ENCODE measurements at places on chromosomes 3 and 15. TPM values are rescaled to one million over a fixed set of nuclear protein-coding genes. Genes with fewer than 3 reads are reported as not detected.

GRCh38 chr15:100778831-100779288 is 100.8 kb upstream of the ALDH1A3 start:
- DNase-seq, result peak; percentile 39

DNA sequence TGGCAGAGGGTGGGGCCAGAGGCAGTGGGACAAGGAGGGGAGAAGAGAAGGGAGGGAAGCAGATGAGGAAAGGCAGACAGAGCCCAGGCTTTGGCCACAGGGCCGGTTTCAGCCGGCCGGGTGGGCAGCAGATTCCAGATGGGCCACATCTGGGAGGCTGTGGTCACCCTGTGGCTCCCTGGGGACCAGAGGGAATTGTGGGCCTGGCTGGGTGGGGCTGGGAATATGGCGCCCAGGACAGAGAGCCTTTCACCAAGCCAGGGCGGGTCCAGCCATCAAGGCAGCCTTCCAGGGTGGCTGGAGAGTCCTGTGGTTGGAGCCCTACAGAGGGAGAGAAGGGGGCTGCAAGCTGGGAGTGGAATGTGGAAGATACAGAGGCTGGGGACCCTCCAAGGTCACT is 18.9 kb downstream of the PTH1R start:
- DNase-seq, result no peak

- DNase-seq, result no peak
These were observed 42.6 kb downstream of the ARIH1 start for GRCh38 chr15:72516777-72517176.

DNA sequence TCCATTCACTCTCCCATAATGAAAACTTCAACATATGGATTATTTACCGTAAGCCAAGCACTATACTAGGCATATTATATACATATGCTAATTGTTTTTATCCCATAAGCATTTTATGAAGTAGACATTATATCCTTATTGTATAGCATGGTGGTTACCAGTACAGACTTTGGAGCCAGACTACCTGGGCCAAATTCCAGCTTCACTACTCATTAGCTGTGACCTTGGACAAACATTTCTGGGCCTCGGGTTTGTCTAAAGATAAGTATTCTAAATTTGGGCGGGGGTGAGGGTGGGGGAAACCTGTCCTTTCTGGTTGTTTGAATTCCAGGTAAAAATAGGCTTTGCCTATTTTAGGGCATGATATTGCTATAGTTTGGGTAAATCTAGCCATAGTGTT is 66.5 kb upstream of the P2RY1 start:
- no peak for DNase-seq

DNA sequence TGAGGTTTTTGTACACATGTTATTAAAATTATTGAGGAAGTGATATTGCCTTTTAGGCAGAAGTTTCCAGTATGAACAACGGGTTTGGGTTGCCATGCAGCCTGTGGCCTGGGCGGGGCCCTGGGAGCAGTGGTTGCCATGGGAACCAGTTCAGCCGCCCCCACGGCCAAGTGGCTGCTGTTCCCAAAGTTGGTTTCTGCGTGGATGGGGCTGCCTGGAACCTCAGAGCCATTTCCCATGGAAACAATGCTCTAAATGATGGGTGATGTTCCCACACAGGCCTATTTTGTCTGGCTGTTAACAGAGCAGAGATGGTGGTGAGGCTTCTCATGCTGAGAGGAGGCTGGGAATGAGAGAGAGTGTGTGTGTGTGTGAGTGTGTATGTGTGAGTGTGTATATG is 19.5 kb downstream of the MRAS start:
- DNase-seq, result peak; percentile 87

GRCh38 chr15:31021067-31021665 is 29.7 kb upstream of the MTMR10 start:
- DNase-seq, result no peak

GRCh38 chr3:10707400-10708215 is 108.4 kb upstream of the SLC6A11 start:
- no peak for DNase-seq

DNA sequence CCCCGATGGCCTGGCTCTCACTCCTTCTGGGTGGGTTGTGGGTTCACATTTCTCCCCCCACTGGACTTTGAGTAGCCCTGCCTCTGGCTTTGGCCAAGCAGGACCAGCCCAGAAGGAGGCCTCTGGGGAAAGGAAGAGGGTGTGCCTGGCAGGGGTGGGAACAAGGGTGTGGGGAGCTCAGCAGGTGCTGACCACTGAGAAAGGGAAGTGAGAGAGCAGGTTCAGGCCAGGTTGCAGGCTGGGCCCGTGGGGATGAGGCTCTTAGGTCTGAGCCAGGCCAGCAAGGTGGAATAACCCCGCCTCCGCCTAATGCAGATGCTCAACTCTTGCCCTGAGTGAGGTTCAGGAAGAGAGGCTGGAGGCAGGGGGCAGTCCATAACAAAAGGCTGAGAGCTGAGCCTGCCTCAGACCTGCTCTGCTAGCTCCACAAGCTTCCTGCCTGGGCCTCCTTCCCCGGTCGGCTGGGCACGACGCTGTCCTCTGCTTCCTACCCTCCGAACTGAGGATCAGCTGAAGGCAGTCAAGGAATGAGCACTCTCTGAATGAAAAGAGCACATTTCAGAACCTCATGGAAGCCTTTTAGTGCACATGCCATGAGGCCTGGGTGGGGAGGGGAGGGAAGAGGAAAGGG is 82.7 kb downstream of the TLE3 start:
- no peak for DNase-seq

- no peak for DNase-seq
These were observed 44.0 kb downstream of the NR2F2 start for GRCh38 chr15:96374499-96374898.

- DNase-seq, result no peak
These were observed 4.6 kb downstream of the TMEM266 start for GRCh38 chr15:76064375-76064774.

- DNase-seq, result no peak
These were observed 10.1 kb downstream of the ARL14 start for GRCh38 chr3:160686955-160687535.

GRCh38 chr3:153287017-153287416 is 125.0 kb downstream of the RAP2B start:
- no peak for DNase-seq

- DNase-seq, result no peak
These were observed 155.6 kb downstream of the ADAM10 start for GRCh38 chr15:58593870-58594269.

GRCh38 chr15:83477808-83478537 is 30.8 kb downstream of the SH3GL3 start:
- DNase-seq, result no peak

GRCh38 chr15:69848096-69848495 is 249.6 kb downstream of the TLE3 start:
- no peak for DNase-seq

DNA sequence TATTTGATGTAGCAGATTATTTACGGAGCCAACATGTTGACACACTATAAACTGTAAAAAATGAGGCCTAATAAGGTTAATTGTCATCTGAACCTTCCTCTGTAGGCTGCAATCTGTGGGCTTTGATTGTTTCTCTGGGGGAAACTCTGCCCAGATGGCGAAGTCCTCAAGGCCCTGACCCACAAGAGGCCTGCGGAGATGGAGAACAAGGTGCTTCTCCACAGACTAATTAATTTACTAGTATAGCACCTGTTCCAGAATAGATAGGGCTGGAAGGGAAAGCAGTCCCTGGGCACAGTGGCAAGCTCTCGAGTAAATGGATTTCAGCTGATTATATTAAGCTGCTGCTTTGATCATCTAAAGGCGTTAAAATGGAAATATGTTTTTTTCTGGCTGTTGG is 338.8 kb upstream of the DNAJC19 start:
- no peak for DNase-seq

- no peak for DNase-seq
These were observed 500.7 kb upstream of the ATP11B start for GRCh38 chr3:182292591-182292990.

DNA sequence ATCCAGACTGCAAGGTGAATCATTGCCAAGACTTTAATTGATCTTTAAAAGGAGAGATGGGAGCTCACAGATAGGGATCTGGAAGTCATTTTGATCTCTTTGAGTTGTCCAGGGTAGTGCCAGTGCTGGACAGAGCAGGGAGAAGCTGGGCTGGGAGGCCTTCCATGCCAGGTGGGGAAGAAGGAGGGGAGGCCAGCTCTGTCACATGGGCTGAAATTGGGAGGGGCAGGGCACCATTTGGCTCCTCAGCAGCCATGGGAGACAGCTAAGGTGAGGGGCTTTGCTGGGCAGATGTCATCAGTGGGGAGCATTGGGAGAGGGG is 23.4 kb downstream of the SMAD6 start:
- no peak for DNase-seq

DNA sequence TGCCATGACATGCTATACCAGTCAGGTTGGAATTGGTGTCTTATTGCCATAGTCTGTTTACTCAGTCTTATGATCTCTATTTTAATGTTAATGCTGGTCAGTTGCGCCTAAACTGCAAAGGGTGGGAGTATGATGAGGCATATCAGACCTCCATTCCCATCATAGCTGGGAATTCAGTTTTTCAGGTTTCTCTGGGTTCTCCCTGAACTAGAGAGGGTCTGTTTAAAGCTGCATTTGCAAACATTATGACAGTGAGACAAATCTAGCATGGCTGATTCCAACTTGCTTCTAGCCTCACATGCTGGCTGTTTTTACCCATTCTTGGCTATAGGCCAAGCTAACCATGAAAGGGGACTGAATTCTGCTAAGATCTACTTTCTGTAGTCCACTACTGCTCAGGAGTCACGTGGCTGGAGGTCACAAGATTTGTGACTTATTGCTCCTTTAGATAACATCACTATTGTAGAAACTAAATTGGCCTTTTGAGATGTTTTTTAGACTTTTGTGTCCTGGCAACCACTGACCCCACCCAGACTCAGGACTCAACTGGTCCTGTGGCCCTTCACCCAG is 96.5 kb downstream of the TGFBR2 start:
- DNase-seq, result no peak

- no peak for DNase-seq
These were observed 49.1 kb downstream of the PXYLP1 start for GRCh38 chr3:141280690-141281089.

- no peak for DNase-seq
These were observed 67.0 kb downstream of the MCTP2 start for GRCh38 chr15:94298364-94298763.

GRCh38 chr3:32575451-32576113 is 4.9 kb upstream of the DYNC1LI1 start:
- no peak for DNase-seq

- DNase-seq, result no peak
These were observed 392.2 kb upstream of the CFAP20DC start for GRCh38 chr3:59442046-59442445.

GRCh38 chr15:77187751-77188464 is 117.0 kb upstream of the TSPAN3 start:
- no peak for DNase-seq

DNA sequence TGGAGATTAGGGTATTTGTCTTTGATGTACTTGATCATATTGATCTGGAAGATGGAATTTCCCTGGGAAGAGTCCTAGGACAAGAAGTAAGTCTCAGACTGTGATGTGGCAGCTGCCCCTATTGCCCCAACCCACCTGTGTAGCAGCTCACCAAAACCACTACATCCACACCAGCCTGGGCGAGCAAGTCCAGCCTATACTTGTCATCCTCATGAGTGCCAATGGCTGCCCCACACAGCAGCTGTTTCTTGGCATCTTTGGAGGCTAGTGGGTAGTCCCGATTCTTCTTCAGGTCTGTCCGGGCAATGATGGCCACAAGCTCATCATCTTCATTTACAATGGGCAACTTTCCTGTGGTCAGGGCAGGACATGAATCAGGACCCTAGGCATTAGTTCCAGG is 2.7 kb downstream of the IMPDH2 start:
- DNase-seq, result no peak

DNA sequence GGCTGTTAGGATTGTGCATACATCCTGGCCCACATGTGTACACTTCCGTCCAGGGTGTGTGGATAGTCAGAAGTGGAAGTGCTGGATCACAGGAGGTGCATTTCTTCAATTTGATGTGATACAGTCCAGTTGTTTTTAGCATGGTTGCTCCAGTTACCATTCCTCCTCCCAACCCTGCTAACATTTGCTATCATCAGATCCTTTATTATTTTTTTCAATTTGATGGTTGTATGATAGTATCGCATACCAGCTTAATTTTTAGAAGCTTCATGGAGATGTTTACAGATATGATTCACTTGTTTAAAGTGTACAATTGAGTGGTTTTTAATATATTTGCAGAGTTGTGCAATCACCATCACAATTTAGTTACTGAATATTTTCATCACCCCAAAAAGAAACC is 202.7 kb downstream of the ITPR1 start:
- no peak for DNase-seq

DNA sequence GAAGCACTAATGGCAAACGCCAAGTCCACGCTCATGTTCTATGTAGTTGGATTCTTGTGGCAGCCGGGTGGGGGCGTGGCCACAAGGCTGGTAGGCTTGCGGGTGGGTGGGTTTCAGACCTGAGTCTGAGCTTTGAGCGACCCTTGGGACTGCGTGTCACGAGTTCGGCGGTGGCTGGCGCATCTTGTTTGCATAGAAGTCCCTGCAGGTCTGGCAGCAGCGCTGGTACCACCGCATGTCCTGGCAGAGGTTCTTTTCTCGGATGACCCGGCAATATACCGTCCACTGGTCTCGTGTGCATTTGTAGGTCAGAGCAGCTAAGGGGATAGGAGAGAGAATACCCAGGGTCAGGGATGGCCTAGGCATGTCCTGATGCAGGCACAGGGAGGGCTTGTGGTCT is 241.0 kb upstream of the LYSMD4 start:
- DNase-seq, result no peak

DNA sequence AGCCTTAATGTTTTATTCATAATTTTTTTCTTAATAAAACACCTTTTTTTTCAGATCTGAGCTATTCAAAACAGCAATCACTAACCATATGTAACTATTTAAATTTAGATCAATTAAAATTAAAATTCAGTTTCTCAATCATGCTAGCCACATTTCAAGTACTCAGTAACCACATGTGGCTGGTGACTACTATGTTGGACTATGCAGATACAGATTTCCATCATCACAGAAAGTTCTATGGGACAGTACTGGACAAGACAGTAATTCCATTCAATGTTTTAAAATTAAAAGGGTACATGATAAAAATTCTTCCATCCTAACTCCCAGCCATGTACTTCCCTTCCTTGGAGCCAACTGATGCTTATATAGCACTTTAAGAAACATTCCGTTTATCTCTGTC is 119.3 kb downstream of the GLDN start:
- DNase-seq, result no peak

DNA sequence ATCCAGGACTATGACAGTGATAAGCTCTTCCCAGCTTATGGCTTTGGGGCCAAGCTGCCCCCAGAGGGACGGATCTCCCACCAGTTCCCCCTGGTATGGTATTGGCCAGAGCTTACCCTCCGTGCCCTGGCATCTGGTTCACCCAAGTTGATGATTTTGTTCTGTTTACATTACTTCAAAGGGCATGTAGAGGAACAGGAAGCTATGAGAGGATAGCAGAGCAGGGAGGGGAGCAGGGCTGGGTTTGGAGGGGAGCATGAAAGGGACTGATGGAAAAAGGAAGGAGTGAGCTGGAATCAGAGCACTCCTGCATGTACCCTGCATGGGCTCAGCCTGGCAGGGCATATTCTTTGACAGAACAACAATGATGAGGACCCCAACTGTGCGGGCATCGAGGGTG is 13.4 kb upstream of the BRPF1 start:
- DNase-seq, result no peak

GRCh38 chr3:125332504-125332903 is 42.6 kb downstream of the ZNF148 start:
- DNase-seq, result no peak

Gene LTF
- total RNA-seq, result 11.3 TPM

Gene TAMM41
- total RNA-seq, result 30.6 TPM

Gene ACAN
- total RNA-seq, result 2.7 TPM

Gene NTRK3
- total RNA-seq, result 28.4 TPM

Gene CAND2
- total RNA-seq, result 16.8 TPM

Gene CCDC54
- not detected for total RNA-seq

Gene PATL2
- total RNA-seq, result 2.9 TPM

Gene KLHDC8B
- total RNA-seq, result 32.5 TPM

Gene PPP4R2
- 113 TPM for total RNA-seq

Gene SNTN
- total RNA-seq, result not detected

Gene WDR93
- not detected for total RNA-seq

Measured in sciatic nerve (tissue), 2 donors.